K562 (cell line): ENCODE measurements at places on chromosomes 3 and 15. TPM values are rescaled to one million over a fixed set of nuclear protein-coding genes. Genes with fewer than 3 reads are reported as not detected.

GRCh38 chr15:45489690-45490238 lies 32.8 kb downstream of the SLC30A4 start:
- no peak for DNase-seq
- H3K4me3 ChIP-seq, result no peak overlapping the region
- no peak overlapping the region for H3K27ac ChIP-seq
- peaks cover 6% of the 10 kb centered on the region for H3K27me3 ChIP-seq
- no peaks in the 10 kb centered on the region for H3K36me3 ChIP-seq

TRH gene
- total RNA-seq, result not detected in 2 replicates

GRCh38 chr3:10173095-10173925 lies 8.6 kb downstream of the IRAK2 start:
- H3K27ac ChIP-seq, result no peak overlapping the region; the same call in 2 of the 3 replicates
- H3K27me3 ChIP-seq, result no peaks in the 10 kb centered on the region
- peaks cover 11% of the 10 kb centered on the region; the same call in 2 of the 3 replicates for H3K4me1 ChIP-seq
- peak; percentile 65 for DNase-seq
- no peaks in the 10 kb centered on the region for H3K36me3 ChIP-seq
- no peak overlapping the region for H3K4me3 ChIP-seq

- H3K36me3 ChIP-seq, result no peaks in the 10 kb centered on the region
- H3K4me3 ChIP-seq, result no peak overlapping the region
- no peak overlapping the region for H3K27ac ChIP-seq
Measured at GRCh38 chr15:56032373-56032772, 39.0 kb upstream of the NEDD4 start.

SENP5 gene
- total RNA-seq, result 41.4 and 41.7 TPM in 2 replicates

DNA sequence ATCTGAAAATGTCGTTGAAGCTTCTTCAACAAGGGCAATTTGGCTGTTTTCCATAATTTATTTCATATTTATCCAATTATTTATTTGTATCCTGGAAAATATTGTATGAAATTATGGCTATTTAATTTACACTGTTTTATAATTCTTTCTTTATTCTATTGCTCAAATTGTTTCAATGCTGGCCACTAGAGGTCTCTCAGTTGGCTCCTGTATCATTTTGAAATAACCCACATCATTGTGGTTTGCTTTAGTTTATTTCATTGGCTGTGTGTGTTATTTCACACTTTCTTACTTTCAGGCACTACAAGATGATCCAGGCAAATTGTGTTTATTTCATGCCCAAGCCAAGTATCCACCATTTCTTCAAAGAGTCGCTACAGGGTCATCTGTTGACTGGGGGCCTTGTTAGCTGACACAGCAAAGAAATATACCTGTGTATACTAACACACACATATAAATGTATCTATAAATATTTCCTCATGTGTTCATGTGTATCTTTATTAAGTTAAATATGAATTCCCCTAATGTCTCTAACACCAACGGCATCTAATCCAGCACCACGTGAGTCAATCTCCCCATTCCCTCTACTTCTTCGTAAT lies 86.2 kb downstream of the NPAP1 start:
- H3K27me3 ChIP-seq, result no peaks in the 10 kb centered on the region
- DNase-seq, result no peak
- no peak overlapping the region for H3K4me3 ChIP-seq
- no peaks in the 10 kb centered on the region for H3K36me3 ChIP-seq
- H3K4me1 ChIP-seq, result no peaks in the 10 kb centered on the region
- no peak overlapping the region for H3K27ac ChIP-seq
